ENCODE measurements at places on chromosomes 13 and 19.

DNA sequence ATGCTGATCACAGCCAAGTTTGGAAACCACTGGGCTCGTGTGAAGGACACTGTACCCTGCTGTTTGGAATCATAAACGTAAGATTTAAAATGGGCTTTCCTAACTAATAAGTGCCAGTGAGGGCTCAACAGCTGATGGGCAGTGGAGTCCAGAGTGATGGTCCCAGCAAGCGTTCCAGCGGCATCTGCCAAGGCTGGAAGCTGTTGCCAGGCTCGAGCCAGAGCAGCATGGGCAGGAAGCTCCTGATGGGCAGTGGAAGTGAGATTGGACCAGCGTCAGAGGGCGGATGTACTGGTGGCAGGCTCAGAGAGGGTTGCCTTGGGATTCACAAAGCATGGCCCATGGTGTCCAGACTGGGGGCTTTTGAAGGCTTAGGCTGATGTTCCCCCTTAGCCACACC, 30.2 kb downstream of the COL4A2 start:
- no peak for DNase-seq
- no peaks in the 10 kb centered on the region for H3K36me3 ChIP-seq
- H3K4me1 ChIP-seq = peaks cover 31% of the 10 kb centered on the region
- no peak overlapping the region for H3K27ac ChIP-seq
- no peaks in the 10 kb centered on the region for H3K27me3 ChIP-seq
- no peak overlapping the region for H3K4me3 ChIP-seq

GRCh38 chr13:43033038-43033437, 9.7 kb downstream of the DNAJC15 start:
- no peaks in the 10 kb centered on the region for H3K27me3 ChIP-seq
- no peak overlapping the region for H3K27ac ChIP-seq
- DNase-seq = no peak
- H3K4me1 ChIP-seq = peaks cover 4% of the 10 kb centered on the region
- no peak overlapping the region for H3K4me3 ChIP-seq

DNA sequence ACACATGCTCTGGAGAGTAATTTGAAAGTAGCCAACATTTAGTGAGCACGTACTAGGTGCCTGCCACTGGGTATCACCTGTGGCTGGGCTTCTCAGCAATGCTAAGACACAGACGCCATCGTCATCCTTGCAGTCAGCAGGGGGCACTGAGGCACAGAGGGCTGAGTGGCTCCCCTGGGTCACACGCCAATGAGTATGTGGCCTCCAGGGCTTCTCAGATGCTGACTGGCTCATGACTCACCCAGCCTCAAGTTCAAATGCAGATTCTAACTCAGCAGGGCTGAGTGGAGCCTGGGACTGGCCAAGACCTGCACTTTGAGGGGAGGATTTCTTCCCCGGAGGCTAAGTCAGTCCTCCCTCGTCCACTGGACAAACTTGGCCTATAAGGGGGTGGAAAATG, 115.1 kb upstream of the CACNA1A start:
- H3K27me3 ChIP-seq = peaks cover 68% of the 10 kb centered on the region
- H3K36me3 ChIP-seq = no peaks in the 10 kb centered on the region
- H3K4me1 ChIP-seq = no peaks in the 10 kb centered on the region
- H3K27ac ChIP-seq = no peak overlapping the region

GRCh38 chr13:110442930-110443621, 118.4 kb downstream of the RAB20 start:
- peaks cover 18% of the 10 kb centered on the region for H3K36me3 ChIP-seq
- no peaks in the 10 kb centered on the region for H3K27me3 ChIP-seq
- H3K4me3 ChIP-seq = no peak overlapping the region
- no peaks in the 10 kb centered on the region for H3K4me1 ChIP-seq
- H3K27ac ChIP-seq = no peak overlapping the region

- no peak for DNase-seq
- H3K27me3 ChIP-seq = no peaks in the 10 kb centered on the region
- peaks cover 35% of the 10 kb centered on the region for H3K4me1 ChIP-seq
- H3K4me3 ChIP-seq = peak within 1 kb of the TSS; percentile 91
- H3K36me3 ChIP-seq = peaks cover 28% of the 10 kb centered on the region
Measured at GRCh38 chr19:6424195-6424938, at the start of gene KHSRP. Gene KHSRP (minus strand): TSS chr19:6424811. CDS start chr19:6424701, 110 bp downstream.

DNA sequence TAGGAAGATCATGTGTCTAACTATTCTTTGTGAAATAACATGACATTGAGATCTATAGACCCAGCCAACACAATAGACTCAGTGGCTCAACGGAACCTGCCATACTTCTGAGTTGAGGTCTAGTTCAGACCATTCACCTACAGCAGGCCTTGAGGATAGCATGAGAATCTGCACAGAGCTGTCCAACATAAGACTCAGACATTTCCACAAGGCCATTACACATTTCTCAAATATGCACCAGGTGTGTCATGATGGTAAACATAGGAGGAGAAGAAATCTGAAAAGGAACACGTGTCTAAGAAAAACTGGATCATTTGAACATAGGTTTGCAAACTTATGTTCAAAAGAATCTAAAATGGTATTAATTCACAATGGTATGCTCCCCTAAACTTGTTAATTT, 421.4 kb downstream of the SLITRK6 start:
- H3K27ac ChIP-seq = no peak overlapping the region
- no peaks in the 10 kb centered on the region for H3K4me1 ChIP-seq
- no peak overlapping the region for H3K4me3 ChIP-seq
- no peaks in the 10 kb centered on the region for H3K27me3 ChIP-seq
- no peak for DNase-seq

GRCh38 chr13:77696006-77696878, 1.2 kb upstream of the SLAIN1 start:
- no peaks in the 10 kb centered on the region for H3K27me3 ChIP-seq
- peak overlapping the region; percentile 55 for H3K27ac ChIP-seq
- H3K4me1 ChIP-seq = peaks cover 20% of the 10 kb centered on the region

DNA sequence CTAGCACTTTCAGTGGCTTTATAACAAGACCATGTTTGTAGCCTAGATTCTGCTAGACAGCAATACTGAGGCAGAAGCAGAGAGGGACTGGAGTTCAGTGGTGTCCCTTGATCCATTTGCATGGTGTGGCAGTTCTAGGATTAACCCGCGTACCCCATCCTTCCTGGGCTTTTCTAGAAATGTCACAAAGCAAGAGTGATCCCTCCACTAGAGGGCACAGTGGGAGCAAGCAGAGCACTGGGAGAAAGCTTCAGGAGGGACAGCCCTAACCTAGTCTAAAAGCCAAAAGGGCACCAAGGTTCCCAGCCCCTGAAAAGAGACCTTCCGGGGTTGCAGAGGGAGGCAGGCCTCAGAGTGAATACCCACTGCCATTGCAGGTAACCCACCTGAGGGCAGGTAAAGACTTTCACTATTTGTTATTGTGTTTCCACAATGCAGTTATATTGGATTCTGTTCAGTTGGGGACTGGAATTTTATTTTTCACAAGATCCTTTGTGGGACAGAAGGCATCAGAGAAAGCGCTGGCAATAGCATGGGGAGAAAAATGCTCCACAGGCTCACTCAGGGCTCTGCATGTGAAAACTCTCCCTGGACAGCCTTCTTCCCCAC, 170.6 kb downstream of the FLT1 start:
- H3K27ac ChIP-seq = no peak overlapping the region
- DNase-seq = no peak
- no peaks in the 10 kb centered on the region for H3K27me3 ChIP-seq
- H3K4me1 ChIP-seq = peaks cover 6% of the 10 kb centered on the region
- no peak overlapping the region for H3K4me3 ChIP-seq

GRCh38 chr19:29753190-29753933, 38.3 kb upstream of the C19orf12 start:
- H3K36me3 ChIP-seq = no peaks in the 10 kb centered on the region
- no peaks in the 10 kb centered on the region for H3K4me1 ChIP-seq
- no peak for DNase-seq
- no peak overlapping the region for H3K27ac ChIP-seq

GRCh38 chr13:102122147-102122546, 279.7 kb downstream of the FGF14 start:
- H3K27me3 ChIP-seq = no peaks in the 10 kb centered on the region
- H3K4me1 ChIP-seq = peaks cover 6% of the 10 kb centered on the region
- no peak overlapping the region for H3K4me3 ChIP-seq
- no peaks in the 10 kb centered on the region for H3K36me3 ChIP-seq
- no peak for DNase-seq

DNA sequence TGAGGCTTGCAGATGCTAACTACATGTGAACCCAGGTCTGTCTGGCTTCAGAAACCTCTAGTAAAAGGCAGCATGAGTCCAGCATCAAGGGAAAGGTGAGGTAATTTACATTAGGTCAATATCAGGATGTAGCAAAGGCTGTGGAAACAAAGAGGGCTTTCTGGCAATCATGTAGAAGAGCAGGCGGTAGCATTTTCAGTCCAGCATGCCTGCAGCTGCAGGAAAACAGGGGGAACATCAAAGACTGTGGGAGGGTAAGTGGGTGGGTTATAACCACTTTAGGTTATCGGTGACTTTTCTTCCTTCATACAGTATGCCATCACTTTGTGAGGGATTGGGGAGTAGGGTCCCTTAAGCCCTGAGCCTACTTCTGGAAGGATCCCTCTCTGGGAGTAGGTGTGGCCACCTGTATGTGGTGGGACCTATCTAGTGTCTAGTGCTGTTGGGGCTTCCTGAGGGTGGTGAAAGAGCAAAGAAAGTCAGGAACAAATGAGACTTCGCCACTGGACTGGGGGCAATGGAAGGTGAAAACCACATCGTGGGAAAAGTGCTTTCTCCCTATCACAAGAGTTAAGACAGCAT, 10.8 kb downstream of the SUGP2 start:
- no peak overlapping the region for H3K27ac ChIP-seq
- peaks cover 13% of the 10 kb centered on the region for H3K4me1 ChIP-seq
- H3K27me3 ChIP-seq = no peaks in the 10 kb centered on the region

DNA sequence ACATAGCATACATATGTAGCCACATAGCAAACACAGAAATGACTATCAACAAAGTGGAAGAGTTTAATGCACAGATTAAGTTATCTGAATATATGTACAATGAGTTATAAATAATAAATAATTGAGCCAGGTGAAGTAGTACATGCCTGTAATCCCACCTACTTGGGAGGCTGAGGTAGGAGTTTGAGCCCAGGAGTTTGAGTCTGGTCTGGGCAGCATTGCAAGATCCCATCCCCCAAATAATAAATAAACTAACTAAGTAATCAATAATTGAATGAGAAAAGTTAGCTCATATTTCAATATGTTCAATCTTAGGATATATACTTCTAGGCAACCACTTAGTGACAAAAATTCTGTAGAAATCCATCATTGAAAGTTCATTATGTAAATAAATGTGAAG, 1.7 kb downstream of the CARD8 start:
- peaks cover 17% of the 10 kb centered on the region for H3K4me1 ChIP-seq
- no peaks in the 10 kb centered on the region for H3K27me3 ChIP-seq
- no peaks in the 10 kb centered on the region for H3K36me3 ChIP-seq
- H3K27ac ChIP-seq = no peak overlapping the region

GRCh38 chr19:54312436-54313377, at the start of gene LILRA5:
Gene LILRA5 (minus strand): TSS chr19:54313166. CDS start chr19:54313019, 147 bp downstream.
- no peaks in the 10 kb centered on the region for H3K4me1 ChIP-seq
- H3K36me3 ChIP-seq = no peaks in the 10 kb centered on the region
- no peak within 1 kb of the TSS for H3K4me3 ChIP-seq
- no peak within 1 kb of the TSS for H3K27ac ChIP-seq
- H3K27me3 ChIP-seq = peaks cover 32% of the 10 kb centered on the region
- DNase-seq = peak; percentile 44

- H3K27me3 ChIP-seq = no peaks in the 10 kb centered on the region
- H3K27ac ChIP-seq = no peak overlapping the region
- H3K36me3 ChIP-seq = no peaks in the 10 kb centered on the region
- H3K4me3 ChIP-seq = no peak overlapping the region
- no peak for DNase-seq
- H3K4me1 ChIP-seq = no peaks in the 10 kb centered on the region
Measured at GRCh38 chr13:75621147-75621546, 15.0 kb upstream of the LMO7 start.

DNA sequence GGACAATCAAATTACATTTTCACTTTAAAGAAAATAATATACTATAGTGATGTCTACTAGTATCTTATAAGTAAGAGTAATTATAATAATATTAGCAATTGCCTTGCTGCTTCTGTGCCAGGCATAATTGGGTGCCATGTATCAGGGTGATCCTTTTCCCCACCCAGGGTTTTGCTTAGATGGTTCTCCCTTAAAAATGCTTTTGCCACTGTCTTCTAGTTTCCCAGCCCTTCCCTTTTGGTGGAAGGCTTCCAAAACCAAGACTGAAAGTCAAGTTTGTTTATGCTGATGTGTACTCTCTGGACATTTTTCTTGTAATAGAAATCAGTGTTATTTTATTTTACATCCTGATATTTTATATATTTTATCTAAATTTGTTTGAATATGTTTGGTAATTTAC, 77.8 kb downstream of the ITGBL1 start:
- no peak for DNase-seq
- H3K27ac ChIP-seq = no peak overlapping the region
- H3K36me3 ChIP-seq = no peaks in the 10 kb centered on the region
- no peaks in the 10 kb centered on the region for H3K27me3 ChIP-seq
- H3K4me1 ChIP-seq = no peaks in the 10 kb centered on the region

DNA sequence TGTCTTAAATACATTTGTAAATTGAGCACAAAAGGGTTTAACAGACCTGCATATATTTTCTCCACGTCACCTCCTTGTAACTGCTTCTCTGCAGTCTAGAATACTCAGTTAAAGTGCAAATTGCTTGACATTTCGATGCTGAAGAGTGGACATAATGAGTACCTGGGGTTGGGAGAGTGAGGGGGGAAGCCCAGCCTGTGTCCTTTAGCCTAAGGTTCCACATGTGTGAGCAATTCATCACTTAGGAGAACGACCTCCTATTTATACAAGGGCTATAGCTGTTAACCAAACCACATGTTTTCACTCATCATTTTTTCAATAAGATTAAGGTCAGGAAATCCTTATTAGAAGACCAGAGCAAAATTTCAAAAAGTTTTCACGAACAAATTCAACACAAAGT, 29.5 kb downstream of the PCDH9 start:
- no peak for DNase-seq
- no peaks in the 10 kb centered on the region for H3K4me1 ChIP-seq
- no peak overlapping the region for H3K27ac ChIP-seq
- no peak overlapping the region for H3K4me3 ChIP-seq
- no peaks in the 10 kb centered on the region for H3K36me3 ChIP-seq

GRCh38 chr13:20779405-20779804, 5.6 kb upstream of the EEF1AKMT1 start:
- DNase-seq = no peak
- no peak overlapping the region for H3K27ac ChIP-seq
- peaks cover 22% of the 10 kb centered on the region for H3K36me3 ChIP-seq
- no peaks in the 10 kb centered on the region for H3K27me3 ChIP-seq
- no peaks in the 10 kb centered on the region for H3K4me1 ChIP-seq

GRCh38 chr13:19663416-19663979, 30.0 kb downstream of the MPHOSPH8 start:
- peaks cover 88% of the 10 kb centered on the region for H3K36me3 ChIP-seq
- H3K4me3 ChIP-seq = no peak overlapping the region
- H3K27me3 ChIP-seq = no peaks in the 10 kb centered on the region

- peaks cover 28% of the 10 kb centered on the region for H3K4me1 ChIP-seq
- H3K4me3 ChIP-seq = no peak overlapping the region
- H3K36me3 ChIP-seq = peaks cover 91% of the 10 kb centered on the region
- no peak overlapping the region for H3K27ac ChIP-seq
- no peak for DNase-seq
Measured at GRCh38 chr19:1116726-1117581, 13.2 kb downstream of the GPX4 start.

- H3K36me3 ChIP-seq = no peaks in the 10 kb centered on the region
- no peak overlapping the region for H3K4me3 ChIP-seq
- no peak overlapping the region for H3K27ac ChIP-seq
- no peaks in the 10 kb centered on the region for H3K27me3 ChIP-seq
- no peaks in the 10 kb centered on the region for H3K4me1 ChIP-seq
Measured at GRCh38 chr13:75021151-75021550, 460.8 kb downstream of the TBC1D4 start.
